ENCODE measurements at places on chromosomes 1 and 21. TPM values are rescaled to one million over a fixed set of nuclear protein-coding genes. Genes with fewer than 3 reads are reported as not detected.

The THEM5 gene
- not detected for total RNA-seq

The HTR6 gene
- 0.07 TPM for total RNA-seq

The PTPRC gene
- total RNA-seq = 0.39 TPM

The TMEM61 gene
- not detected for total RNA-seq

The MACO1 gene
- total RNA-seq = 13.9 TPM

The EPHA10 gene
- total RNA-seq = not detected

The PLPPR5 gene
- not detected for total RNA-seq

The SAMD13 gene
- total RNA-seq = 0.52 TPM

The ZMYM1 gene
- 23.5 TPM for total RNA-seq

The TTLL7 gene
- total RNA-seq = 19.1 TPM

The SLC1A7 gene
- total RNA-seq = 0.52 TPM

The RAB13 gene
- 102 TPM for total RNA-seq

The TEX38 gene
- not detected for total RNA-seq

The FAM110D gene
- not detected for total RNA-seq

The CD101 gene
- 0.59 TPM for total RNA-seq

The CFAP45 gene
- total RNA-seq = 0.73 TPM

The DNALI1 gene
- 3.9 TPM for total RNA-seq

The GJA8 gene
- total RNA-seq = not detected

The GBP5 gene
- total RNA-seq = not detected

The IGSF9 gene
- not detected for total RNA-seq

The HES3 gene
- total RNA-seq = not detected

The NR5A2 gene
- under 0.01 TPM for total RNA-seq

The C8A gene
- total RNA-seq = not detected

The GPR137B gene
- total RNA-seq = 15.8 TPM

The SOX13 gene
- total RNA-seq = 7.6 TPM

The NBPF1 gene
- 51.3 TPM for total RNA-seq

The ILDR2 gene
- total RNA-seq = 0.13 TPM

The HSPA6 gene
- total RNA-seq = 4.5 TPM

The SPATA45 gene
- total RNA-seq = not detected

The LMX1A gene
- total RNA-seq = not detected

The S100A10 gene
- 131 TPM for total RNA-seq

The PEX11B gene
- total RNA-seq = 24.8 TPM

The ESPN gene
- total RNA-seq = not detected

The AKR1A1 gene
- 120 TPM for total RNA-seq

The DMBX1 gene
- not detected for total RNA-seq

The ITGB2 gene
- 1.7 TPM for total RNA-seq

The UBE2U gene
- total RNA-seq = not detected

The S100A7 gene
- total RNA-seq = not detected

The FCGR1A gene
- 0.20 TPM for total RNA-seq

The NUDT4B gene
- total RNA-seq = 9.8 TPM

All from smooth muscle cell of the pulmonary artery (primary cell).